ENCODE measurements at places on chromosomes 11 and 22.
A peak's percentile ranks its signal among the peaks of the same experiment; 100 is the strongest.

- no peak for DNase-seq
Observed at GRCh38 chr11:77442394-77443053, 31.4 kb downstream of the PAK1 start.

- DNase-seq, result no peak
Observed at GRCh38 chr11:69449320-69450063, 32.0 kb upstream of the LINC01488 start.

DNA sequence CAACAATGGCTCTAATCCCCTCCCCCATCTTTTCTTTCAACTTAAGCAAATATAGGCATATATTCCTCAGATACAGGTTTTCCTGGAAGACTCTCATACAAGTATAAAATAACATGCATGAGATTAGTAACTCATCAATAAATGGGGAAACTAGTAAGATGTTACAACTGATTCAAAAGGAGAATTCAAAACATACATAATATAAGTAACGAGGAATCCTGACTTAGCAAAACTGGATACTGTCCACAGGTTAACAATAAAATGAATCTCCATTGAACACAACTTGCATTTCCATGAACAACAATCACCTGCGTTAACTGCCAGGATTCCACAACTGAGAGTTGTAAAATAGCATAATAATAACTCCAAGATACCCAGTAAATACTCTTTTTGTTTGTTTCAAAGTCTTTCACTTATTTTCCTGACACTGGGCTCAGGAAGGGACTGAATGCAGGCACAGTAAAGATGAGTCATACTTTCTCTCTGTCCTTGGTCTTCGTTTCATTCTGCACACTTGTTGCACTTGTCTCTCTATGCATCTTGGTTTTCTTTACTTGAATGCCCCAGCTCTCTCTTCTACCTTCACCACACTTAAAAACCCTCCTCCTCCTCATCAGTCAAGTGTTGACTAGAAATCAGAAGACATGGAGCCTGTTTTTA lies 8.1 kb downstream of the APIP start:
- DNase-seq, result no peak

GRCh38 chr11:96567176-96567575 lies 177.4 kb downstream of the JRKL start:
- no peak for DNase-seq

DNA sequence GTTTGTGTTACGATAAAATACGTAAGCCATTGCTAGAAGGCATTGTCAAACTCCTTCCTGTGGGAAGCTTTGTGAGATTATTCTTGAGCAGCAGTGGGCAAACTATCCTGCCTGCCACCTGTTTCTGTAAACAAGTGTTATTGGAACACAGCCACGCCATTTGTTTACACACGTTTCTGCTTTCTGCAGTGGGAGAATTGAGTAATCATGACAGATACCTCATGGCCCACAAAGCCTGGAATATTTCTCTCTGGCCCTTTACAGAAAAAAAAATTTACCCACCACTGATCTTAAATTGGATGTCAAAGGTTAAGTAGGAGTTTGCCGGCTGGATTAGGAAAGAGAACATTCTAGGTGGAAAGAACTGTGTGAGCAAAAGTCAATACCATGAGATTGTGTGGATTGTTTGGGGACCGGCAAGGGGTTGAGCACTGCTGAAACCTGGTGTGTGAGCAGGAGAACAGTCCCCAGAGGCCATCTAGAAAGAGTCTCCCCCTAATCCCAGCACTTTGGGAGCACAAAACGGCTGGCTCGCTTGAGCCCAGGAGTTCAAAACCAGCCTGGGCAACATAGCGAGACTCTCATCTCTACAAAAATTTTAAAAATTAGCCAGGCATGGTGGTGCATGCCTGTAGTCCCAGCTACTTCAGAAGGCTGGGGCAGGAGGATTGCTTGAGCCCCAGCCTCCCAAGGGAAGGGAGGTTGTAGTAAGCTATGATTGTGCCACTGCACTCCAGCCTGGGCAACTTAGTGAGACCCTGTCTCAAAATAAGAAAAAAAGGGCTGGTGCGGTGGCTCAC lies 6.0 kb upstream of the PLA2G6 start:
- DNase-seq, result no peak

GRCh38 chr11:71562120-71562519 lies 3.2 kb upstream of the KRTAP5-10 start:
- no peak for DNase-seq

DNA sequence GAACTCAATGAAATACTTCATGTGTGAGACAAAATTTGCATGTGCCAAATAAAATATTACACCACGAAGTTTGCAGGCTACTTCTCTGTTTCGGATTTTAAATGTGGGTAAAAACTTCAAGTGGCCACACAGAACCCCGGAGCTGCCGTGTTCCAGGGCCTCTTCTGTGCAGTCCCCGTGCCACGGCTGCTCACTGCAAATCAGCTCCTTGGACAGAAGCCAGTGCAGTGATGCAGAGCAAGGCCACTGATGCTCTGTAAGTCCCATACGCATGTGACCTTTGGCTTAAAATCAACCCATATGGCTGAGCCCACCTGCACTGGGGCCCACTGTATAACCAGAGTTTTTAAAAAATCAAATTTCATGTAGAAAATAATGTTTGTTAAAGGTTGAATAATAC lies 1309.4 kb downstream of the TBC1D22A start:
- no peak for DNase-seq

GRCh38 chr22:43921370-43921769 lies 2.2 kb upstream of the PNPLA3 start:
- no peak for DNase-seq

DNA sequence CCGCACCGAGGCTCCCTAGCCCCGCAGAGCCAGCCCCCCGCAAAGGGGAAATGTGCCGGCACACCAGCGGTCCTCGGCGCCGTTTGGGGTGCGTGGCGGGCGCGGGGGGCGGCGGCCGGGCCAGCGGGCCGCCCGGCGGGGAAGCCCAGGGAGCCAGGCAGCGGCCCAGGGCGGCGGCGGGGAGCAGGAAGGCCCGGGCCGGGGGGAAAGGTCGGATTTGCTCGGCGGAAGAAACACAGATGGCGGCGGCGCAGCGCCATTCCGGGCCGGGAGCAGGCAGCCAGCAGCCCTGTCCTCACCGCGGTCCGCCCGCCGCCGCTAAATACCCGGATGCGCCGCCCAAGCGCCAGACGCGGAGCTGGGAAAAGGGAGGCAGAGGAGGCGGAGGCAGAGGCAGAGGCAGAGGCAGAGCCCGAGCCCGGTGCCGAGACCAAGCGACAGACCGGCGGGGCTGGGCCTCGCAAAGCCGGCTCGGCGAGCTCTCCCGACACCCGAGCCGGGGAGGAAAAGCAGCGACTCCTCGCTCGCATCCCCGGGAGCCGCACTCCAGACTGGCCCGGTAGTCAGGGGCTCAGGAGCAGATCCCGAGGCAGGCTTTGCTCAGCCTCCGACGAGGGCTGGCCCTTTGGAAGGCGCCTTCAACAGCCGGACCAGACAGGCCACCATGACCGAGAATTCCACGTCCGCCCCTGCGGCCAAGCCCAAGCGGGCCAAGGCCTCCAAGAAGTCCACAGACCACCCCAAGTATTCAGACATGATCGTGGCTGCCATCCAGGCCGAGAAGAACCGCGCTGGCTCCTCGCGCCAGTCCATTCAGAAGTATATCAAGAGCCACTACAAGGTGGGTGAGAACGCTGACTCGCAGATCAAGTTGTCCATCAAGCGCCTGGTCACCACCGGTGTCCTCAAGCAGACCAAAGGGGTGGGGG lies 2.6 kb upstream of the GCAT start:
- DNase-seq, result peak; percentile 78

- no peak for DNase-seq
Observed at GRCh38 chr11:68570691-68571090, 110.1 kb downstream of the PPP6R3 start.

GRCh38 chr11:72373163-72373562 lies 61.2 kb downstream of the CLPB start:
- DNase-seq, result no peak

DNA sequence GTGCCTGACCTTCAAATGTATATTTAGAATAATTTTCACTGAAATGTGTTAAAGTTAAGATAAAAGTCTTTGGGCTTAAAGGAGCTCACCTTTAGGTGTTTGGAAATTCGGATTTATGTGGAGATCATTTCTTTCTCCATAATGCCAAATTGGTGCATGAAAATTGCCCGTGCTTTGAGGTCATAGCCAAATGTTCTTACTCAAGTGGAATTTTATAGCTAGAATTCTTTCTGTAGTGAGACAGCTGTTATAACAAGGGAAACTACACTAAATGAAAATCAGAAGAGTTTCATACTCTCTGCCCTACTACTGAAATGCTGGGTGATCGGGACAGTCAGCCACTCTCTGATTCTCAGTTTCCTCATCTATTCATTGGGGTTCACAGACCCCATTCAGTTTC lies 89.5 kb upstream of the DBX1 start:
- DNase-seq, result no peak

DNA sequence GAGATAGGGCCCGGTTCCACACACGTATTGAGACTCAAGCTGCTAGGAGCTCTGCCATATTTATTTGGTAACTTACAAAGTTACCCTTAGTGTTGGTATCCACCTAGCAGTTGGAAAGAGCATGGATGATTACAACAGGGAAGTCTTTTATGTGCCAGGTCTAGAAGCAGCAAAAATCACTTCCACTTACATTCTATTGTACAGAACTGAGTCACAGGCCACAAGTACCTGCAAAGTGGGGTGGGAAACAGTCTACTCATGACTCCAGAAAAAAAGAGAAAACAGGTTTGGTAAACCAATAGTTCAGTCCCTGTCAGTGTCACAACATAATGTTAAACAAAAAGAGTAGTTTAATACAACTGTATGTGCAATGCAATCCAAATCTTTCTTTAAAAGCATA lies 279.6 kb upstream of the PITPNB start:
- no peak for DNase-seq

- no peak for DNase-seq
Observed at GRCh38 chr22:26701323-26701722, 43.9 kb downstream of the MIAT start.

GRCh38 chr11:2734181-2735052 lies 34.6 kb upstream of the KCNQ1OT1 start:
- no peak for DNase-seq

GRCh38 chr11:130703489-130704190 lies 212.6 kb downstream of the SNX19 start:
- no peak for DNase-seq

DNA sequence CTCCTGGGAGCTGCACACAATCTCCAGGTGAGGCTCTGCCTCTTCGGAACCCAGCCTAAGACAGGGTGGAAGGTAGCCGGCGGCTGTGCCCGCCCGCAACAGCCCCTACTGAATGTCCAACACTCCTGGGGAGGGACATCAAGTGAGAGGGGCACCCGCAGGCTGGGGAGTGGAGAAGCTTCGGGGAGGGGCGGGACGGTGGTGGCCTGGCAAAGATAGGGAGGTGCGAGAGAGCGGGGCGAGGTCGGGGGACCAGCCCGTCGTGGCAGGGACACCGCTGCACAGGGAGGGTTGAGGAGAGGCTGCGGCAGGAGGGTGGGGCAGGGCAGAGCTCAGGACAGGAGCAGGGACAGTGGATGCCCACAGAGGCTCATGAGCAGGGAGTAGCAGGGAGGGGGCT lies 8.9 kb upstream of the FADS3 start:
- no peak for DNase-seq

GRCh38 chr11:78791254-78791653 lies 216.6 kb upstream of the NARS2 start:
- DNase-seq, result no peak

DNA sequence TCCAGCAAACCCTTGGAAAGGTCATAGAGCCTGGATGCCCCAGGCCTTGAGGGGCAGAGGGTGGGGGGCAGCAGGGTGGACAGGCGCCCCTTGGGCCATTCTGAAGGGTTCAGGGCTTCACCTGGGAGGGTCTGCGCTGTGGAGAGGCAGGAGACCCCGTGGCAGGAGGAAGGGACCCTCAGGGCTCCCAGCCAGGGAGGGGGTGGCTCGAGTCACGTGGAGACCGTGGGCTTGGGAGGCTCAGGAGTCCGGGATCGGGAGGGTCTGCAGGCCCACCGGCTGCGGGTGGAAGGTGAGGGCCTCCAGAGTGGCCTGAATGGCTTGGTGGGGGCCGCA lies 48.5 kb upstream of the A4GALT start:
- no peak for DNase-seq

DNA sequence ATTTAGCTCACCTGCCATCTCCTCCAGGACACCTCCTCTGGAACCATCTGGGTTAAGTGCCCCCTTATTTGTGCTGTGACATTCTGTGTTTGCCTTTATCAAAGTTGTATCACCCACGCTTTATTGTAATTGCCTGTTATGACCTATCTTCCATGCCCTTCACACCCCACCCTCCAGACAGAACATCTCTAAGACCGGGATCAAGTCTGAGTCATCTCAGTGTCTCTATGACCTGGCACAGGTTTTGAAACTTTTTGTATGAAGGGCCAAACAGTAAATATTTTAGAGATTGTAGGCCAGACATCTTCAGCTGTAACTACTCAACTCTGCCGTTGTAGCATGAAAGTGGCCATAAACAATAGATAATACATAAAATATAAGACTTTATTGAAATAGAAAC lies 161.8 kb downstream of the SPON1 start:
- DNase-seq, result no peak

DNA sequence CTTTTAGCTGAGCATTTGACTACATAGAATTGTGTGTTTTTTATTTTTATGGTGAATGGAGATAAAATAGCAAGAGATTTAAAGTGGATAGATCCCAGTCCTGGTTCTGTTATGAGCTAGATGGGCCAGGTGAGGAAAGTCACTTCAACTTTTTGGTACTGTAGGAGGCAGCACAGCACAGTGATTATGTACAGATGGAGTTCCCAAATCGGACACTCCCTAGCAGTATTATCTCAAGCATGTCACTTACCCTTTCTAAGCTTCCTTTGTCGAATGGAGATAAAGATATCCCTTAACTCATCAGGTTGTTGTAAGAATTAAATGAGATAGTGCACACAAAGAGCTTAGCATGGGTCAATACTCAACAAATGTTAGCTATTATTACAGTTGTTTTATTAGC lies 5.3 kb downstream of the EXPH5 start:
- no peak for DNase-seq

DNA sequence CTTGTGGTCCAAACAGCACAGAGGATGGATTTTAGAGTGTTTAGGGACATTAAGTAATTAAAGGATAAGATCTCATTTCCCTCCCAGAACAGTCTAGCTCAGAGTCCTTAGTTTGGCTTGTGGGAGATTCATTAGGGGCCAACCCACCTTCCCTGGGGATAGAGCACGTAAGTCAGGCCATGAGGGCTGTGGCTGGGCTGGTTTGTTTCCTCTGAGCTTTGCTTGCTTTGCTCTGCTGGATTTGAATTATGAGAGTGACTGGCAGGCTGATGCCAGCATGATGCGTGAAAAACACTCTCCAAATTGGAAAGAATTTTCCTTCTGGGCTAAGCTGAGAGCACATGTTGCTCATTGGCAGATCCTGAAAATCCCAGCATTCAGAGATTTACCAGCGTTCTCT lies 84.7 kb upstream of the HEPHL1 start:
- no peak for DNase-seq

GRCh38 chr11:34613015-34613414 lies 7.9 kb upstream of the EHF start:
- DNase-seq, result no peak

- no peak for DNase-seq
Observed at GRCh38 chr22:25696763-25697162, 45.2 kb upstream of the MYO18B start.

DNA sequence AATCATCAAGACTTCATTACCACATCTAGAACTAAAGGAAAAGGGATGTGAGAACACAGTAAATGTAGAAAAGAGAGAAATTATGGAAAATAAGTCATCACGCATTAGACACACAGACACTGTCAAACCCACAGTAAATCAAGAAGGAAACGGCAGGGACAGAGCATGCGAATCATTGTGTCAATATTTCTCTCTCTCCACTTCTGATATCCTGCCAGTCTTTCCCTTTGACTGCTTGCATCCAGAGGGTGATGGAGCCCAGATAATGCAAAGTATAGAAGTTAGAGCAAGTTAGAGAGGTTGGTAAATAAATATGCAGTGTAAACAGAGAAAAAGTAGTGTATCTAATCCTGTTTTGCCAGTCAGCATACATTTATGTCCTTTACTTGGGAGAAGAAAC lies 706.8 kb upstream of the ANO3 start:
- DNase-seq, result no peak

All from hippocampal formation (tissue), 2 donors.